Heart left ventricle (tissue), 16 donors: ENCODE measurements at places on chromosomes 11 and 22.

GRCh38 chr11:117827521-117828511, 3.3 kb upstream of the FXYD2 start:
- DNase-seq = peak; percentile 45

DNA sequence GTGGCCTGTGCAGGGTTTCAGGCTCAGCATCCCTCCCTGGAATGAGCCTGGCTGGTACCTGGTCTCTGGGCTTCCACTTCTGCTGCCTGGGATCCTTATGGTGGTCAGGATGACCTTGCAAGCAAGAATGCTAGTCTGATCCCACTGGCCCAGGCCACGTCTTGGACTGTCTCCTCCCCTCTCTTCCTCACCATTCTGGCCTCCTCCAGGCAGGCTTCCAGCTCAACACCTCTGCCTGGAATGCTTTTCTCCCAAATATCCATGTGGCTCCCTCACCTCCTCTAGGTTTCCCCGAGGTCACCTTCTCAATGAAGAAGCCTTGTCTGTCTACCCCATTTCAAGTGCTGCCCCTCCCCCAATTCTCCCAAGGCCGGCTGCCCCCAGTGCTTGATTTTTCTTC, 39.4 kb upstream of the ALX4 start:
- no peak for DNase-seq

DNA sequence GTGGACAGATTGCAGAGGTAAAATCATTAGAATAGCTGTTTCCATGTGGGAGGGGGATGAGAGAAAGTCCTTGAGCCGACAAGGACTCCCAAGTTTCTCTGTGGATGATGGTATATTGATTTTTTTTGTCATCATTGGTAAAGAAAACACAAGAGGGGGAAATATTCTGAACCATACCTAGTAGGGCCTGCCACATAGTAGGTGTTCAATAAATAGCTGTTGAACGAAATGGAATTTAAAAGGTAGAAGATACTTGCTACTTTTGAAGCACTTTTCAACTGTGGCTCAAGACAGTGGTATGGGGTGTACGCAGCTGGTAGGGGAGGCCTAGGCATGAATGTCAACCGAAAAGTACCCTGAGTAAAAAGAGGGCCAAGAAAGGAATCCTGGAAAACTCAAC, 2.1 kb downstream of the CAVIN3 start:
- DNase-seq = no peak

DNA sequence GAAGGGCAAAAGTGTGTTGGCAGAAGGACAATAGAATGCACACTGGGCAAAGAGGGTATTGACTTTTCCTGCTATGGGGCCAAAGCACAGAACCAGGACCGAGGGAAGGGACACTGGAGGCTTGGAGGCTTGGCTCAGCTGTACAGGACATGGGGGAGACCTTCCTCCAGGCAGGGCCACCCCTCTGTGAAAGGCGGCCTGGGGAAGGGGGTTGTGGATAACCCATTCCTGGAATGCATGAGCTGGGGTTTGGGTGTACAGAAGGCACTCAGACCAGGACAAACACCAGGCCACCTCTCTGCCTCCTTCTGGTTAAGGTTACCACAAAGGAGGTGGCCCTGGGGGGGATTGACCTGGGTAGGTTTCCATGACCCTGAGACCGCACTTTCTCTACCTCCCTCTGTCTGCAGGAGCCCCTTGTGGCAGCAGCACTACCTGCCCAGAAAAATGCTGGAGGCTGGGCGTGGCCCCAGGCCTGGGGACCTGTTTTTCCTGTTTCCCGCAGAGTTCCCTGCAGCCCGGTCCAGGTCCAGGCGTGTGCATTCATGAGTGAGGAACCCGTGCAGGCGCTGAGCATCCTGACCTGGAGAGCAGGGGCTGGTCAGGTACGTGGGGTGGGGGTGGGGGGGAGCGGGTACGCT, 9.6 kb downstream of the P2RY2 start:
- DNase-seq = peak; percentile 3

GRCh38 chr11:44778195-44779100, 51.7 kb downstream of the TSPAN18 start:
- DNase-seq = no peak

DNA sequence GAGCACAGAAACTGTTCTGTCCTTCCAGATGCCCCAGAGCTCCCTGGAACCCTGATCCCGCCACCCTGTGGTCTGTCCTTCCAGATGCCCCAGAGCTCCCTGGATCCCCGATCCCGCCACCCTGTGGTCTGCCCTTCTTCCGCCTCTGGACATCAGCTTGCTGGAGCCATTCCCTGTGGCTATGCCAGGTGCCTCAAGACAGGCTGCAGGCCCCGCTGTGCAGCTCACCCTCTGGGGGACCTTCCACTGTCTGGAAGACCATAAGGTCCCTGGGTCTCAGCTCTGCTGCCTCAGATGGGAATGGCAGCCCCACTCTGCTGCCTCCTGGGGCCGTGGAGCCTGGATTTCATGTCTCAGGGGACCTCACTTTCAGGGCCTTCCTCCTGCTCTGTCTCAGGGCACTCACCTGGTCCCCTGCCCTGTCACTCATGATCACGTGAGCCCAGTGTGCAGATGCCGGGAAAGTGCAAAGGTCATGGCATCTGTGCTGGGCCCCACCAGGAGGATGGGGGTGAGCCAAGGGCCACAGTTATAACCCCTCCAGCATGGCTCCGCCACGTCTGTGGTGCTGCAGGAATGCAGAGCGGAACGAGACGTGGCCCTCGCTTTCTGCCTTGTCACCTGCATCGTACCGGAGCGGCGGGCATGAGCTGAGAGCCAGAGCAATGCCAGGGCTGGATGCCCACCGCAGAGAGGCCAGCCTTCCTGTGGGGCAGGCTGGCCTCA, 1520.7 kb downstream of the BRD1 start:
- DNase-seq = no peak

- no peak for DNase-seq
Measured at GRCh38 chr22:19980766-19981165, 35.9 kb downstream of the ARVCF start.

DNA sequence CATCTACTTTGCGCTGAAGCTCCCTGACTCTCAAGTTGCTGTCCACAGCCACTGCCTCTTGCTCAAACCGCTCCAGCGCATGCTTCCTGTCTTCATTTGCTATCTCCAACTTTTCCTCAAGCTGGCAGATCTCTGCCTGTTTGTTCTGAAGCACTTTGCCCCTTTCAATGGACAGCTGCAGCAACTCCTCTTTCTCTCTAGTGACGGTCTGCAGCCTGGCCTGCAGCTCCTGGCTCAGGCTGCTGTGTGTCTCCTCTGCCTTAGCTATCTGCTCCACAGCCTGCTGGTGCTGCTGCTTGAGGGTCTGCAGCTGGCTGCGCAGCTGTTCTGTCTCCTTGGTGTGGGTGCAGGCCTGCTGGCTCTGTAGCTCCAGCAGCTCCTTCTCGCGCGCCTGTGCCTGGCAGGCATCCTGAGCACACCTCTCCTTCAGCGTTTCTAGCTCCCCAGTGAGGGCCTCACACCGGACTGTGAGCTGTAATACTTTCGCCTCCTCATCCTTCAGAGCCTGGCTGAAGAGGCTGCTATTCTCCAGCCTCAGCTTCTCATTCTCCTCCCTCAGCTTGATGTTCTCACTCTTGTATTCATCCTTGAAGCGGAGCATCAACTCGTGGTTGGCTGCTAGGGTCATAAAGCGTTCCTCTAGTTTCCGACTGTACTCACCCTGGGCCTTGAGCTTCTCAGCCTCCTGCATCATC, 723 bp downstream of the CCDC89 start:
- DNase-seq = peak; percentile 13

DNA sequence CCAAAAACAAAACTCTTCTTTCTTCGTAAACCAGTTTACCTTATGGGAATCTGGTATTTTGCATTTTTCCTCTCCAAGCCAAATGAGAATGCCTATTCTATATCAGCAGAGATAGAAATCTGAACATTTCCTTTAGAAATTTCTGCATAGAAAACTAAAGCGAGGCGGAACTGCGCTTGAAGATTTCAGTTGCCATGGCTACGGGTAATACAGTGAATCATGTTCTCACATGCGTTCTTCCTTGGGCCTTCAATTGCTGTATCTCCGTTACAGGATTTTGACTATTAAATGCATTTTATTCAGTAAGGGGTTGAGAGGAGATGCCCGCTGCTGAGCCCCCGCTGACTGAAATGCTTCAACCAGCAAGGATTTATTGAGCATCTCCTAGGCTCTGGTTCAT, 108.2 kb upstream of the CRYBB3 start:
- DNase-seq = no peak

GRCh38 chr11:130763087-130763980, 152.9 kb downstream of the SNX19 start:
- no peak for DNase-seq

DNA sequence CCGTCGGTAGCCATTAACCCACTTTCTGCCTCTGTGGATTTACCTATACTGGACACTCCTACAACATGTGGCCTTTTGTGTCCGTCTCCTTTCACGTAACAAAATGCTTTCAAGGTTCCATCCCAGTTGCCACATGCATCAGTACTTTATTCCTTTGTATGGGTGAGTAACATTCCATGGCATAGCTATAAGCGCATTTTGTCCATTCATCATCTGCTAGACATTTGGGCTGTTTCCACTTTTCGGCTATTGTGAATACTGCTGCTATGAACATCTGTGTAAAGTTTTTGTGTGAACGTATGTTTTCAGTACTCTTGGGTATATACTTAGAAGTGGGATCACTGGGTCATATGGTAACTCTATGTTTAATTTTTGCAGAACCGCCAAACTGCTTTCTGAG, 257.2 kb downstream of the ST3GAL4 start:
- no peak for DNase-seq

- DNase-seq = no peak
Measured at GRCh38 chr11:33268945-33269540, 11.9 kb downstream of the HIPK3 start.

DNA sequence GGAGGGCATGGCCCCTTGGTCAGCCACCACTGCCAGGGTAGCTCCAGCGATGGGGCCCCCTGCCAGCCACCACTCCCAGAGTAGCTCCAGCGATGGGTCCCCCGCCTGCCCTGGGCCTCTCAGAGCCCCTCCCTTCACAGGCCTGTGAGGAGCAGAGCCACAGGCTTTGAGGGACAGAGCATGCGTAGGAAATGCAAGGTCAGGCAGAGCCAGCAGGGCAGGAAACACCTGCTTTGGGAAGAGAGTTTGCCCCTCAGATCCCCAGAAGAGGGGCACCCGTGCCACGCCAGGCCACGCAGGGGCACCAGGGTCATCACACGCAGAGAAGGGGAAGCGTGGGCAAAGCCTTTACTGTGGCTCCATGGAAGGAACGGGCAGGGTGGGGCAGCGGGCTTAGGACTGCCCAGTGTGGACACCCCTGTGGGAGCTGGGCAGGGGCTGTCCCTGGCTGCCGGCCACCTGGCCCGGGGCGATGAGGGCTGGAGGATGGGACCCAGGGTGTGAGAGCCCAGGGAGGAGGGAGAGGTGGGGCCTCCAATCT, 477.8 kb downstream of the BRD1 start:
- no peak for DNase-seq

GRCh38 chr11:116085031-116085635, 580.9 kb upstream of the CADM1 start:
- DNase-seq = no peak

DNA sequence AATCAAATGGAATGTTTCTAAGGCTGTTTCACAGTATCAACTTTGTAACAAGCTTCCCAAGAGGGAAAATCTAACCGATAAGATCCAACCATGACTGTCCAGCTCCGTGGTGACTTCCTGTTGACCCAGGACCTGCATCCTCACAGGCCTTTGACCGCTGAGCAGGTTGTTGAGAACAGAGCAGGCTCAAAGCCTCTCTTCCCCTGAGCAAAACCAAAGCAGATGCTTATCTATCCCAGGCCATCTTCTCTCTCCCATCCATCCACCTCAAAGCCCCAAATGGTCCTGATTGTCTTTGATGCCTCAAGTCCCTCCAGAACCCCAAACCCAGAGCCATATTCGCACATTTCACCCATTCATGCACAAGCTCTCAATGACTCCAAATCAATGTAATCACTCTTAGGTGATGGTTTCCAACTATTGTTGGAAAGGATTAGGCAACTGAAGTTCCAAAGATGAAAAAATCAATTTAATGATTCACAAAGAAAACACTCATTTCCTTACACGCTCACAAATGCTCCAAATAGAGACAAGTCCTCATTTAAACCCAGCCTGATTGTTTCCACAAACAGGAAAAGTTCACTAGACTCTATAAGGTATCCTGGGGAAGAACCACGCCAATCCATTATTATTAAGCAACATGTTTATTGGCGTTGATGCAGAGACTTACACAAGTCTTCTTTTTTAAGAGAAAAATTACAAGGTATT, 48.7 kb downstream of the C11orf58 start:
- no peak for DNase-seq

- DNase-seq = no peak
Measured at GRCh38 chr11:105073456-105074165, 28.5 kb upstream of the CARD16 start.

DNA sequence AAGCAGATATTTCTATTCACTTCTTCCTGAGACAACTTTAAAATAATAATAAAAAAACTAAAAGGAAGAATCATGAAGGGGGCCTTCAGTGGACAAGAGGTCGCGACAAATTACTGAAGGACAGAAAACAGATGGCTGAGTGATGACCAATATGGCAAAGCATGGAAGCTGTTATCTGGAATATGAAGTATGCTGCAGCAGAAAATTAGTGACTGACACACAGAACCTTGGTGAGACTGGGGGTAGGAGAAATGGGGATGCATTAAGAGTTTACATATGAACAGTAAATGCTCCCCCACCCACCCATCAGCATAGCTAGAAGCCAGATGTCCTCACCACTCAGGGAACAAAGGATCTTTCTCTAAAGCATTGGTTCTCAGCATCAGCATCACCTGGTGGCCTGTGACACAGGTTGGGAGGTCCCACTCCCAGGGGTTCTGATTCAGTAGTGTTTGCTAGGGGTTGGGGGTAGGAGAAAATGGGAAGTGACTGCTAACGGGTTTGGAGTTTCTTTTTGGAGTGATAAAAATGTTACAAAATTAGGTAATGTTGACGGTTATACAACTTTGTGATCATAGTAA, 59.7 kb downstream of the NARS2 start:
- no peak for DNase-seq

DNA sequence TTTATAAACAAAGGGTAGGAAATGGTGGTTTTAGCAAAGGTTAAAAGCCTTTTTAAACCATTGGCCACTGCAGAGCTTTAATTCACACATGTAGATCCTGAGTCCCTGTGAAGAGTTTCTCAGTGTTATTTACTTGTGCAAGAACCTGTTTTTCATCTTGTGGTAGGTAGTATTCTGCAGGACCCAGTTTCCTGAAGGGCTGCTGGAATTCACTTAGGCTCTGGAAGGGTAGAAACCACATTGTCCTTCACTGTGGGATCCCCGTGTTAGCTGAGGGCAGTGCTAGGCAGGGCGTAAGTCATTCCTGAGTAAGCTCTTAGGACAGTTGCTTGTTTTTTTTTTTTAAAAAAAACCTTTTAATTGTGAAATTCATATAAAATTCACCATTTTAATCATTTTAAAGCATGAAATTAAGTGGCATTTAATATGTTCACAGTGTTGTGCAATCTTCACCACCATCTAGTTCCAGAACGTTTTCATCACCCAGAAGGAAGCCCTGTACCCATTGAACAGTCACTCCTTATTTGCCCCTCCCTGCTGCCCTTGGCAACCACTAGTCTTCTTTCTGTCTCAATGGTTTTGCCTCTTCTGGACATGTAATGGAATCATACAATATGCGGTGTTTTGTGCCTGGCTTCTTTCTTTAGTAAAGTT, 77.7 kb downstream of the C22orf31 start:
- DNase-seq = no peak
